ENCODE measurements at places on chromosomes 12 and 14.

DNA sequence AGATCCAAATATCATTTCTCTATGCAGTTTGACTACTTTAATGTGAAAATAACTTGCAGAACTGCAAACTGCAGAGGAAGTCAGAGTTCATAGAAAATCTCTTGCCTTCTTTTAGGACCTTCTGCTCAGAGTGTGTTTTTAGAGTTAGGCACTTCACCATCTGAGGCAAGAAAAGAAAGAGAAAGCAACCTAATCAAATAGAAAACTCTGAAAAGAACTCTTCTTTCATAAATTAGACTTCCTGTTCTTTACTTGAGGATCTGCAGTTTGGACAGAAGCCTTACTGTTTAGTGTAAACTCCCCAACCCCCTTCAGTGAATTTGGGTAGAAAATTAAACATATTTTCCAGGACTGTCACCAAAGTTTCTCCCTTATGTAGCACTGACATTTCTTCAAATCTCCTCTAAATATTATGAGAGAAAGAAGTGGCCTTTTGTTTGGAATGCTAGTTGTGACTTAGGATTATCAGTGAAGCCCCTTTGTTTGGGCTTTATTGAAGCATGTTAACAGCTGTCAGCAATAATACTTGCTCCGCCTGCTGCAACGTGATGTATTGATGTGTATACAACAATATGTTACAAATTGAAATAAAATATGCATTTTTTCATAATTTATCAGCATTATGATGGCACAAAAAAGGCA, 99.5 kb downstream of the PDZRN4 start:
- DNase-seq = no peak

GRCh38 chr14:77087631-77088030, 10.4 kb upstream of the CIPC start:
- DNase-seq = no peak

- no peak for DNase-seq
Observed at GRCh38 chr14:26867171-26867757, 269.4 kb upstream of the NOVA1 start.

GRCh38 chr12:55688716-55689655, 18.7 kb downstream of the ITGA7 start:
- no peak for DNase-seq

DNA sequence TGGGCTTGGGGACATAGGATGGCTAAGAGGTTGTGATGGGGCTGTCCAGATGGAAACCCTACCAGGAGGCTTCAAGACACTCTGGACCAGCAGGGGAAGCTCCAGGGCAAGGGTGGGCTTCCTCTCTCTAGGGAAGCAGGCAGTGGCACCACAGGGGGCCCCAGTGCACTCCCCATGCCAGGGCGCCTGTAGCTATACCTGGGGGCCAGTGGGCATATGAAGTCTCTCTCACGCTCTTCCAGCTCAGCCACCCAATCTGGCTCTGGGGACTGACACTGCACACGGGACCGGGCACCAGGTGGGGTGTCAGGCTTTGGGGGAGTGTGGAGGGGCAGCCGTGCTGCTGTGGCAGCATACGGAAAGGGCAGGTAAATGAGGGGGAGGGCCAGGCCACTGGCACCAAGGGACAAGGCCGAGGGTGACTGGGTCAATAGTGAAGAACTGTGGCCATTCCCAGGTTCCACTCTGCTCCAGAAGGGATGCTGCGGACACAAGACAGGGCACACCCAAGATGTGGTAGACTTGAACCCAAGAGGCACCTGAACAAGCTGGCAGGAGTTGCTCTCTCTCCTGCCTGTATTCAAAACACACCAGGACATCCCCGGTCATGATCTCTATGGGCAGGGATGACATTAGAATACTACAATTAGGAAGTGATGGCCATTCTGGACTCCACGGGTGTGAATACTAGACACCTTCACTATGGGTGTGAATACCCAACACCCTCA, 27.5 kb downstream of the RFLNA start:
- DNase-seq = no peak

DNA sequence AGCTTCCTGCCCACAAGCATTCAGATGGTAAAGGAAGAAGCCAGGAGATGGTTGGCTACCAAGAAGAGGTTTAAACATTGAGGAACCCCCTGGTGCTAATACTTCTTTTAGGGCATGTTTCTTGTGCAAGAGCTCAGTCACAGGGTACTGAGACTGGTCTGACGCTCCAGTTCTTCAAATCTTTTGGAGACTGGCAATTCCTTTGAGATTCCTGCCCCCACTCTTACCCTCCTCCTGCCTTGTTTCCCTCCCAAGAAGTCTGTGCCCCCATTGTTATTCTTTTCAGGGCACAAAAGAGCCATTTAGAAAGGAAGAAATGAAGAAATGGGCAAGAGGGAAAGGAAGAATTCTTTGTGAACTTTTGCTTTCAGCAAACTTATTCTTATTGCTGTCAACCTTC, 11.8 kb downstream of the A2ML1 start:
- no peak for DNase-seq

DNA sequence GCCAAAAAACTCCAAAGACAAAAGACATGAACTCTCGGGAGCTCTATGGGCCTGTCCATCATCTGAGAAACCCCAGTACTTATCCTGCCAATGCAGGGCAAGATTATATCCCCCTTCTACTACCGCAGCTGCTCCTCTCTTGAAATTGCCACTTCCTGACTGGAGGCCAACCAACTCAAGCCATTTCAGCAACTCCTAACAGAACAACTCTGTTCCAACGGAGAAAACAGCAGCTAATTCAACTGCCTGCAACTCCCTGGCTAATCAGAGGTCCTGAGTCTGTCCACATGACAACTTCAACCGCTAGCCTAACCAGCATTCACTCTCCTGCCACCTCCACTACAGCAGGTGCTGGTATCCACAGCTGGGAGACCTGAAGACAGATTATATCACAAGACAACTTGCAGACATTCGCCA, 24.1 kb downstream of the CEP83 start:
- no peak for DNase-seq

Measured in esophagus squamous epithelium (tissue), 5 donors.